ENCODE measurements at places on chromosomes 13 and 19. TPM values are rescaled to one million over a fixed set of nuclear protein-coding genes. Genes with fewer than 3 reads are reported as not detected.

Gene ZNF211
- total RNA-seq, result 14.4 TPM

Gene PSG1
- total RNA-seq, result not detected

Gene TMEM190
- total RNA-seq, result not detected

Gene PODNL1
- 0.42 TPM for total RNA-seq

Gene SELENOV
- total RNA-seq, result not detected

Gene PLVAP
- total RNA-seq, result 0.12 TPM

Gene MCEMP1
- total RNA-seq, result not detected

Gene CYP4F2
- total RNA-seq, result not detected

All from T-helper 1 cell treated with Interleukin-12 subunit alpha and Interleukin-12 subunit beta and Interleukin-4 antibody, amounts not matched to agents 30 ng/mL and 1 ng/mL, for 36 hours (primary cell).